Activated T-cell treated with anti-CD3 and anti-CD28 coated beads, Interleukin-2, amount 50 U/mL, for 72 hours (primary cell): ENCODE measurements at places on chromosomes 13 and 19. TPM values are rescaled to one million over a fixed set of nuclear protein-coding genes. Genes with fewer than 3 reads are reported as not detected.
A peak's percentile ranks its signal among the peaks of the same experiment; 100 is the strongest.

Gene PLPPR3
- total RNA-seq, result not detected

Gene MVB12A
- 38.4 TPM for total RNA-seq

DNA sequence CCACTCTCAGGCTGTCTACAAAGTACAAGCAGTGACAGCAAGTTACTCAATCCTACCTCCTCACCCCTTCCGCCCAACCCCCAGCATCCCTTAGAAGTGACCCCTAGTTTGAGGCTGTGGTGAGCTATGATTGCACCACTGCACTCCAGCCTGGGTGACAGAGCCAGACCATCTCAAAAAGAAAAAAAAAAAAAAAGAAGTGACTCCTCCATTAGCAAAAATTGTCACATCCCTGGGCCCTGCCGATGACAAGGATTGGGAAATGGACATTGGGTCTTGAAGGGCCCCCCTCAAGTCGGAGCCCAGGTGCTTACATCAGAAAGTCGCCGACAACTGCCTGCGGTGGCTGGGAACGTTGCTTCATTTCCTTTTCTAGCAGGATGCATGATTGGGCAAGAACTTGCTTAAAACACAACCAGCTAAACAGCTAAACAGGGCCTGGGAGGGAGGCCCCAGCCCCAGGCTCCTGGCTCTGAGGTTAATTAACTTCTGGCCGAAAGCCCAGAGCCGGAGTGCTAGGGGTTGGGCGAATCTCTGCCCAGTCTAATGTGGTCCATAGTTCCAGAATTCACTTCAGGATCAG lies 15.3 kb downstream of the RAB3D start:
- DNase-seq, result peak; percentile 56

- DNase-seq, result no peak
These were observed 54.5 kb downstream of the STK24 start for GRCh38 chr13:98522371-98522770.

- DNase-seq, result no peak
These were observed 17.9 kb upstream of the POMP start for GRCh38 chr13:28640861-28641599.

- DNase-seq, result no peak
These were observed 30.0 kb upstream of the NCCRP1 start for GRCh38 chr19:39166571-39167391.

GRCh38 chr19:19711306-19711933 lies 21.5 kb downstream of the ZNF14 start:
- DNase-seq, result no peak

DNA sequence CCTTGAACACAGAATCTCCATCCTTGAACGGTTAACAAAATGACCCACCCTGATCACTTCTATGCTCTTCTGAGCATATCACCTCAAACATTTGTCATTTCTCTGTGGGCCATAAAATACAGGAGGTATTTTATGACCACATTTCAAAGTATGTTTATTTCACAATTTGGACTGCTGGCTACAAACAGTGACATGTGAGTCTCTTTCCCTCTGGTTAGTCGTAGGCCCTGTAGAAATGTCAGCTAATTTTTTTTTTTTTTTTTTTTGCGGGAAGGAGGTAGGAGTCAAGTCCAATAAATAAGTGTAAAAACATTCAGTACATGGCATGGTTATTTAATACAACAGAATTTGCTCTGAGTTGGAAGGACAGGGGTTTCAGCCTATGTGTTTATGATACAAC lies 70.7 kb downstream of the FOXO1 start:
- no peak for DNase-seq
